DND-41 (cell line): ENCODE measurements at places on chromosomes 7 and 10.

DNA sequence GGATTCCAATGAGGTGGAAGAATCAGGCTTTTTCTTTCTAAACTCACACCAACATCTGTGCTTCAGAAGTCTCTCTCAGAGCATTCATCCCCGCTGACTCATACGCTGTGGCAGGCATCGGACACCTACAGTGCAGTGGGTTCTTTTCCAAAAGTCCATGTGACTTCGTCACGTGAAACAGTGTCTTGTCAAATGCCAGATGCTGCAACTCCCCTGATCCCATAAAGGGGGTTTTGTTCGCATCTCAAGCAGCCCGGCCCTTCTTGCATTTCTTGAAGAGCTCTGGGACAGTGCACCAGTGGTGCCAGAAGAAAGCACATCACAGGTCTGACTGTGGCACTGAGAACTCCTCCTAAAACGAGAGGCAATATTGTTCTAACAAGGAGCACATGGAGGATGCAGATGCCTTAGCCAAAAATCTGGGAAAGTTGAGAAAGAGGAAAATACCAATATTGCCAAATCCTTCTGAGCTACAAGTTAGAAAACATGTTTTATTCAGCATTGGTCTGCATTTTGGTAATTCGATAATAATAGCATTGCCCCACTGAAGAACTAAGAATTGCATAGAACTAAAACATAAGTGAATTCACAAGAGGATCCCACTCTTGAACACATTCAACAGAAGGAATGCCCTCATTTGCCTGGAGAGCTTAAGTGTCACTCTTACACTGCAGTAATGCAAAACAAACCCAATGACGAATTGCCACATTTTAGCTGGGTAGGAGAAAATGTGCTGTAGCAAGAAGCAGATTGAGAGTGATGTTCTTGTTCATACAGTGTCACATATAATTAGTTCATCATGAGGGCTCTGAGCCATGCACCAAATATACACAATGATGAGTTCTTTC lies 204.4 kb downstream of the CXCL12 start:
- no peak for DNase-seq

DNA sequence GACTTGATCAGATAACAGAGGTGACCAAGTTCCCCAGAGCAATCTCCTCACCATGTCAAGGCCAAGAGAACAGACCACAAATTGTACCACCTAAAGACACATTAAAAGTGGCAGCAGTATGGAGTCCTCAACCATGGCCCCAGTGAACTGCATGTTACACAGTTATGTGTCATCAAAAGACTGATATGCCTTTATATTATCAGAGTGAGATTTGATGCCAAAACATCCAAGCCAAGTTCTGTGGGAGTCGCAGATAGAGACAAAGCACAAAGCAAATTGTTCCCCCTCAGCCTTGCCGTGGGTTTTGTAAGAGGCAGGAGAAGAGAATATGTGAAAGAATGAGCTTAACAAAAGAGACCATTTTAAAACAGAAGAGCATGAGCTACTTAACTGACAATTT lies 39.2 kb upstream of the TES start:
- DNase-seq, result no peak

DNA sequence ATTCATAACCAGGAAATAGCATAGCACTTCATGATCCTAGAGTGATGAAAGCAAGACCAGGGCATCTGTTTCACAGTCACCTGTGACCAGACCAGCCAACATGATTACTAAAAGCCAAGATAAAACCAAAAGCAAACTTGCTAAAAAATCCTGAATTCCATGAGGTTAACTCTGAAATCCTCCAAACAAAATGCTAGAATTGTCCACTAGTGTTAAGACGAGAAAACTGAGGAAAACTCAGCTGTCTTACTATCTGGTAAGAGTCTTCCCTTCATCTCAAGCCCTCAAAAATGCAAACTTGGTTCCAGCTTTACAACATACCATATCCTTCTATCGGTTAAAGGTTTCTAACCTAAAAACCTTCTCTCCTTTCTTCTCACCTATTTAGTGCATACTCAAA lies 1.3 kb upstream of the NPM3 start:
- DNase-seq, result no peak

- no peak for DNase-seq
Measured at GRCh38 chr10:100020142-100020885, 10.6 kb upstream of the DNMBP start.

DNA sequence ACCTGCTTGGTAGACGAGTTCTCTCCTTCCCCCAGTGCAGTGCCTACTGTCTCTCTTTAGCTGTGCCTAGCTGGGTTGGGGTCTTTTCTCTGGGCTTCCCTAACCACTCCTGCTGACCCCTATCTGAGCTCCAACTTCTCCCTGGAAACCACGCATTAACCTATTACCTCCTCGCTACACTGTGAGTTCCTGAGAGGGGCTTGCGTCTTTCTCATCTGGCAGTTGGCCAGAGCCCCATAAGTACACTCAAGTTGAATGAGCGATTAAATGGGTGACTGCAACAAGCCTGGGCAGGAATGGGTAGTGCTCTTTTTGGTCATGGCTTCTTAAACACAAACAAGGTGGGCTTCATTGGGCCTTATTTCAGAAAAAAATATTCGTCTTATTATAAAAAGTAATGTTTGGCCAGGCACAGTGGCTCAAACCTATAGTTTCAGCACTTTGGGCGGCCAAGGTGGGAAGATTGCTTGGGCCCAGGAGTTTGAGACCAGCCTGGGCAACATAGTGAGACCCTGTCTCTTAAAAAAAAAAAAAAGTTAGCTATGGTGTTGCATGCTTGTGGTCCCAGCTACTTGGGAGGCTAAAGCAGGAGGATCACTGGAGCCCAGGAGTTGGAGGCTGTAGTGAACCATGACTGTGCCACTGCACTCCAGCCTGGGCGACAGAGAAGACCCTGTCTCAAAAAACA lies 41.4 kb downstream of the SYPL1 start:
- DNase-seq, result peak; percentile 37

GRCh38 chr10:104098358-104098925 lies 12.8 kb upstream of the COL17A1 start:
- DNase-seq, result no peak

DNA sequence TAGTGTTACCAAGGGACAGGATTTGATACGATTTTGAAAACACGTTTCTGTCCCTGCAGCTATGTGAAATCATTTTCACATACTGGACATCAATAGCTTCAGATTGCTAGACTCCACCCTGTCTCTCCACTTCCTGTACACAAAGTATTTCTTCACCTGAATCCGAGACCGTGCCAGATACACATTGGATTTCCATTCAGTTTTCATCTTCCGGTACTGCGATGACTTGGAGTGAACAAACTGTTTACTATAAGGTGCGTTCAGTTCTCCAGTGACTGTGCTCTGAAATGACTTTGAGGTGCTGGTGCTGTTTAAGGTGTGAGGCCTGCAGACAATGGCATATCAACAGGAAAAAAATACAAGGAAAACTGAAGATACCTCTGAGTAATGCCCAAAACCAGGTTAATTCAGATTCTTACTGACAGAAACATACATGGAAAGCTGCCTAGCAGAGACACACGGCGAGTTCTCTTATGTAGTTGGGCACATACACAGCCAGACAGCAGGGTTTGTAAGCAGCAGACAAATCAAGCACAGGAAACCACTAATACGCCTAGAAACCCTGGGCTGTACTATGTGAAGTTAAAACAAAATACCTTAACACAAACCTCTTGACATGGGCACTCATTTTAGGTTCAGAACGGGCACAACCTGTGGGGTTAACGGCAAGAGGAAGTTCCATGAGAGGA lies 119.2 kb downstream of the GALNT11 start:
- DNase-seq, result no peak

DNA sequence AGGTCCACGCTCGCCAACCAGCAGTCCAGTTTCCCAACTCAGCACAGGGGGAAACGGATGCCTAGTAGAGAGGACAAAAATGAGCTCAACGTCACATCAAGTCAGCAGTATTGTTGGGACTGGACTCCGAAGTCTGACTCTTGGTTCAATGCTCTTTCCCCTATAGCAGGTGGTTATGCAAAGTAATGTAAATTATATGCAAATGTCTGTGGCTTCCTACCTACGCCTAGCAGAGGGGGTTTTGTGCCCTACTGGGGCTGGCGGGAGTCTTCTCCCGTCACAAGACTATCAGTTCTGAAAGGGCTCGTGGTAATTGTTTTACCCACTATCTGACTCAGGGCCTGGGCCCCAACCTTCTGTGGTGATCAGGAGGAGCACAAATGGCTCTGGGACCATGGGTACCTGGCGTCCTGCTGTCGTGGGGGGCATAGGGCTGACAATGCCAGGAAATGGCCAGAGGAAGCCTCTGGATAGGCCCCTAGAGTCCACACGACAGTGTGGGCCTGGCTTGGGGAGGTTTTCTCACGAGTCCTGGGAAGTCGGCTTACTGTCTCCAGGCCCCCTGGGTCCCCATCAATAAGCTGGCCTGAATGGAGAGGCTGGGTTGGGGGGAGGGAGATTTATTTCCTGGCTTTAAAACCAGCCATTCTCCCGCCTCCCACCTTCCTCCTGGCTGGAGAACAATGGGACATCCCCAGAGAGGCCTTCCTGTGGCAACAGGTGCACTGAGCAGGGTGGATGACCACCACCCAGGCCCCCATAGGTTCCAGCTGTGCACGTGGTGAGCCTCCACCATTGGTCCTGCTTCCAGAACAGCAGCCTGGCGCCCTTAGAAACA lies 41.8 kb downstream of the UNC5B start:
- no peak for DNase-seq

- DNase-seq, result peak; percentile 78
Measured at GRCh38 chr10:119313644-119314043, 106.3 kb downstream of the GRK5 start.

DNA sequence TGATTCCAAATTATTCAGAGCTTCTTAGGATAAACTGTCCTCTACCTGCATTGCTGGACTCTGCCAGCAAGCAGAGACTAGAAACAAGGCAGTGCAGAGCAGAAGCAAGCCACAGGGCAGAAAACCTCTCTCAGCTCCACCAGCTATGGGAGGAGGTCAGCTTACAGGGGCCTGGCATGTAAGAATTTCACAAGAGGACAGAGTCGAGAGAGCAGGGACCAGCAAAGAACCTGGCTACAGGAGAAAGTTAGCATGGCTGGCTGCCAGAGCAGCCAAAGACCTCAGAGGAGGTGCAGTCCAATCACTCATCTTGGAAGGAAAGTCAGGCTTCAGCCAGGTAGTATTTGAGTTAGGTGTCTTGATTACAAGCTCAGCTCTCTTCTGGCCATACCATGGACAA lies 62.9 kb downstream of the ENO4 start:
- DNase-seq, result no peak

- no peak for DNase-seq
Measured at GRCh38 chr10:97456034-97456685, 10.2 kb downstream of the ZDHHC16 start.

DNA sequence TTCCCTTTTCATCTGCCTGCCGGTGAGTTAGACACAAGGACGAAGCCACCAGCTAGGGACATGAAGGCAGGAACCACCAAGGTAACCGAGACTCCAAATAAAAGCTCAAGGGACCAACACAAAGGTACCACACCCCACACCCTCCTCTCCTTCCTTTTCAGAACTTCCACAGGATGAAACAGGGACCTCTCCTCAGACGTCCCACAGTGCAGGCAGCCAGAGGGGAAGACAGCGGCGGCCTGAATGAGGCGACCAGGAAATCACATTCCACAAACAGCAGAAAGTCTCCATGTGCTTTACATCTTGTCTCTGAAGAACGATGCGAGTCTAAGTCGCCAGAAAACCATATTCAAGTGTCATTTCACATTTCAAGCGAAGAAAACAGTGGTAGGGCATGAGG lies 97.8 kb downstream of the DIP2C start:
- DNase-seq, result no peak

DNA sequence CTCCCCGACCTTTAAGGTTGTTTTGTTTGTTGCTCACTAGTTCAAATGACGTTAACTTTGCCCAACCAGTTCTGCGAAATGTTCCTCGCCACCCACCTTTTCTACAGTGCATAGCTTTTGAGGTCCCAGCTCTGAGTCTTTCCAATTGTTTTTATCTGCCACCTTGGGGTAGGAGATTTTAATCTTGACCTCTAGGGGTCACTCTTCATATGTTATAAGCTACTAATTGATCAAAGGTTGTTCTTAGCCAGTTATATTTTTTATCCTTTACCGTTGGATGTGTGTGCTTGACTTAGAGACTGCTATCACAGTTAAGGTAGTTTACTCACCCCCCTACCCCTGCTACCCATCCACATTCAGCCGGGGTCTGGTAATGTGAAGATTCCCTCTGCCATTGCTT lies 372.4 kb downstream of the SUGCT start:
- no peak for DNase-seq

GRCh38 chr10:126263006-126263676 lies 125.1 kb downstream of the ADAM12 start:
- DNase-seq, result no peak

DNA sequence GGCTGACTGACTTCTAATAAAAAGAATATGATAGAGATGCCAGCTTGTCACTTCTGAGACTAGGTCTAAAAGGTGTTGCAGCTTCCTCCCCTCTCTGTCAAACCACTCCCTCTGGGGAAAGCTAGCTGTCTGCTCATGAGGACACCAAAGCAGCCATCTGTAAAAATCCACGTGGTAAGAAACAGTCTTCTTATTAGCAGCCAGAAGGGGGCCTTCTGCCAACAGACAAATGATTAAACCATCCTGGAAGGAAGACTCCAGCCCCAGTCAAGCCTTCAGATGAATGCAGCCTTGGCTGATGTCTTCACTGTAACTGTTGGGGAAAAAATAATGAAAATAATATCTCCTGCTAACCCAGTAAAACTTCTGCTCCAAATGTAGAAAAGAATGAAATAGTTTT lies 41.9 kb upstream of the DAGLB start:
- no peak for DNase-seq

GRCh38 chr7:30771880-30772425 lies 736 bp downstream of the MINDY4 start:
- peak; percentile 16 for DNase-seq

GRCh38 chr7:21542891-21543527 lies at the start of gene DNAH11:
TSS of gene DNAH11 (plus strand) at chr7:21543039. CDS start at chr7:21543246, 207 bp downstream.
- DNase-seq, result no peak

- DNase-seq, result no peak
Measured at GRCh38 chr10:123134343-123134914, 1.3 kb upstream of the HMX3 start.

GRCh38 chr7:40455485-40455884 lies 320.7 kb downstream of the SUGCT start:
- no peak for DNase-seq

- no peak for DNase-seq
Measured at GRCh38 chr10:133251388-133252222, 13.9 kb downstream of the VENTX start.

- DNase-seq, result no peak
Measured at GRCh38 chr7:43612599-43613589, 30.0 kb downstream of the STK17A start.

DNA sequence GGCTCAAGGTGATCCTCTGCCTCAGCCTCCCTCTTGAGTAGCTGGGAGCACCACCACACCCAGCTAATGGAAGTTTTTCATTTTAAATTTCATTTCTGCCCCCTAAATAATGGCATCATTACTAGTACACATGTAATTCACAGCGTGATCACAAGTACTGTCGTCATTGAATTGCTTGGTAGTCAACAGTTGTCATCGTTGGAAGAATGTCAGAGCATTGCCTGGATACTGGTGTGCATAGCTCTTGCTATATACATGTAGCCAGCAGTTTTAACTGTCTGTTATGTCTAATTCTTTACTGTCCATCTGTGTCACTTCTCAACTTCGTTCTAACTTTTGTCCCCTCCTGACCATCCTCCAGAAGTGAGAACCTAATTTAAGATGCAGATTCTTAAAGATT lies 62.1 kb downstream of the CRPPA start:
- no peak for DNase-seq
